Activated CD4-positive, alpha-beta memory T cell treated with anti-CD3 and anti-CD28 coated beads, Interleukin-2, amount 10 ng/mL, durations not matched to agents 7 days and 5 days (primary cell): ENCODE measurements at places on chromosomes 6 and 20.

GRCh38 chr6:34084591-34085290 lies 61.1 kb downstream of the GRM4 start:
- no peak for DNase-seq

GRCh38 chr6:19578481-19578880 lies 258.7 kb upstream of the ID4 start:
- DNase-seq = no peak

- no peak for DNase-seq
Measured at GRCh38 chr6:19327241-19327640, 509.9 kb upstream of the ID4 start.

- DNase-seq = no peak
Measured at GRCh38 chr20:47914792-47915191, 129.5 kb upstream of the SULF2 start.

DNA sequence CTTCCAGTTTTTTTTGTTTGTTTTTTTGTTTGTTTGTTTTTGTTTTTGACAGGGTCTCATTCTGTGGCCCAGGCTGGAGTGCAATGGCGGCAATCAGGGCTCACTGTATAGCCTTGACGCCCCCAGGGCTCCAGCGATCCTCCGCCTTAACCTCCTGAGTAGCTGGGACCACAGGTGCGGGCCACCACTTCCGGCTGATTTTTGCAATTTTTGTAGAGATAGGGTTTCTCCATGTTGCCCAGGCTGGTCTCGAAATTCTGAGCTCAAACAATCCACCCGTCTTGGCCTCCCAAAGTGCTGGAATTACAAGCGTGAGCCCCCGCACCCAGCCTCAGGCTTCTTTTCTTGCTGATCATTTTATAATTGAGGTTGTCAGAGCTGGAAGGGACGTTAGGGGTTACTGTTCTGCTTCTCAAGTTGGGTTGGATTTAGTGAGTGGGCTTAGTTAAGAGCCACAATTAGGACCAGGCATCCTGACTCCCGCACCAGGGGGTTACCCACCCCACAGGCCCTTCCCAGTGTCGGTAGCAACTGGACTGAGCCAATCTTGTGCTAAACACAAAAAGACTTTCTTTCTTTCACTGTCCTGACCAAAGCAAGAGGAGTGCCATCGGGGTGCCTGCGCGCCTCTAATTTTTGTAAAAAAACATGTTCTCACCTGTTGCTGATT lies 13.1 kb upstream of the ZSCAN9 start:
- no peak for DNase-seq

DNA sequence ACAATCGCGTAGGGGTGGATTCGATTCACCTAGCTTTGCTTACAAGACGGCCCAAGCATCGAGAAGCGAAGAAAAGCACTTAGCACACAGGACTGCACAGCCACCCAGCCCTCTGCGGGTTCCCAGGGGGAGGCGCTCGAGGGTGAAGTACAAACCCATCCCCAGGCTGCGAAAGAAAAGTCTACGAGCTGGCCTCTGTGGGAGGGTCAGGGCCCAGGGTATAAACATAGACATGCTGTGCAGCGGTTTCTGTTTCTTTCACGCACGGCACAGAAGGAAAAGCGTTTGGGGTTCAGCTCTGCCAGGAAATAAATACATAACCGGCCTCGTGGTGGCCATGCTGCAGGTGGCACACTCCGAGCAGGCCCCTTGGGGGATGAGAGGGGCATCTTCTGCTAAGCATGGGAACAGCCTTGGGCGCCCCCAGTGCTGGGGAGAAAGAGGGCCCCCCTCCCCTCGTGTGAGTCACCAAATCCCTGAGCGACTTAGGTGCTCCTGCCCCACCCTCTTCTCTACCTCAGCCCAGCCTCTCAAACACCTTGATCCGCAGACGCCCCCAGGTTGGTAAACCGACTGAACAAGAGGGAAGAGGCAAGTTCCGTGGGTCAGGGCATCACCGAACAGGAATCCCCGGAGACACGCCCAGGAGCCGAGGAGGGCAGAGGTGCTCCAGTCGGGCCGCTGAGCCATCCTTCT lies 91.6 kb upstream of the RIPOR2 start:
- peak; percentile 89 for DNase-seq

DNA sequence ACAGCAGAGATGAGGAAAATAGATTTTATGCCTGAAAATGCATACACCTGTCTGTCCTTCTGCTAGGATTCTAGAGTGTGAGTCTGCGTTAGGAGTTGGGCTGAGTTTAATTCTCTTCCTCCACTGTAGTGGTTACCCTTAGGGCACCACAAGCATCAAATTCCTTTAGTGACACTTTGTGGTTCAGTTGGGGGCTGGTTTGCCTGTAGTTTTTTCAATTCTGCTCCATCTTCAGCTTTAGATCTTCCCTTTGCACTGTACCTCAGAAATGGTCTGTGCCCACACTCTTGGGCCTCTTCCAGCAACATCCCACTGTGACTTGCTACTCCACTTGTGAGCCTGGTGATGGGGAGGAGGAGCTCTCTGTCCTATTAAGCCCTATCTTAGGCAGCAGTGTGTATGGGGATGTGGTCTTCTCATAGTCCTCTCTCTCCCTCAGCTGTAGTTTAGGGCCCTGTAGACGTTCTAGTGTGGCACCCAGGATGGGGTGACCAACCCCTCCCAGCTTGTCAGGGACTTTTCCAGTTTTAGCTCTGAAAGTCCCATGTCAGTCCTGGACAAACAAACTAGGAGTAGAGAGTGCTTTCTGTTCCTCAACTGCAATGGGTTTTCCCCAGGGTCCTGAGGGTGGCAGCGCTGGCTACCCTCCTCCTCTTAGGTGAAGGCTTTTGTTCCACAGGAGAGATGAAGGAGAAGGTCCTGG lies 19.7 kb upstream of the OGFRL1 start:
- DNase-seq = no peak
